ENCODE measurements at places on chromosomes 4 and X.
A peak's percentile ranks its signal among the peaks of the same experiment; 100 is the strongest.

- H3K27me3 ChIP-seq = no peaks in the 10 kb centered on the region
- no peak overlapping the region for H3K4me3 ChIP-seq
- no peaks in the 10 kb centered on the region for H3K4me1 ChIP-seq
- no peaks in the 10 kb centered on the region for H3K36me3 ChIP-seq
These were observed 306.3 kb upstream of the PPARGC1A start for GRCh38 chr4:24195991-24196736.

DNA sequence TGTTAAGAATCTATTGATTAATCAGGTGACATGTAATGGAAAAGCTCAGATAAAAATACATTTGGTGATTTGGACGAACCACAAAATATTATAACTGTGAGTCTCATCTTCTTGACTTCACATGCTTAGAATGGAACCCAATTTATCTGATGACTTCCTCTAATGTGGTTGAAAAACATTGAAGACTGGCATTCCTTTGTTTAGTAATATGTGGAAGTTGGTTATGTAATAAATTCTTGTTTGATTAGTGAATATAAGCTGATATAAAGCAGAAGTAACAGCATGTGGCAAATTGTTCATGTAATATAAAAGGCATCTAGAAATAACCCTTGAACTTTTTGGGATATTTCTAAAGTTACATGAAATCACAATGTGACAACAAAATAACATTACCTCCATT lies 9.7 kb downstream of the GIMD1 start:
- no peak overlapping the region for H3K4me3 ChIP-seq
- H3K4me1 ChIP-seq = peaks cover 1% of the 10 kb centered on the region

- H3K4me3 ChIP-seq = no peak overlapping the region
- DNase-seq = no peak
- no peak overlapping the region for H3K27ac ChIP-seq
- no peaks in the 10 kb centered on the region for H3K4me1 ChIP-seq
These were observed 28.7 kb upstream of the SPP1 start for GRCh38 chr4:87946766-87947165.

GRCh38 chrX:150983521-150984168 lies 510 bp downstream of the HMGB3 start:
- H3K36me3 ChIP-seq = no peaks in the 10 kb centered on the region
- peaks cover 9% of the 10 kb centered on the region for H3K27me3 ChIP-seq
- H3K27ac ChIP-seq = no peak overlapping the region
- H3K4me1 ChIP-seq = peaks cover 7% of the 10 kb centered on the region
- no peak for DNase-seq
- peak overlapping the region; percentile 25 for H3K4me3 ChIP-seq

- no peak overlapping the region for H3K27ac ChIP-seq
- no peaks in the 10 kb centered on the region for H3K27me3 ChIP-seq
- no peak for DNase-seq
These were observed 16.6 kb upstream of the GASK1B start for GRCh38 chr4:158189422-158189821.

- H3K4me3 ChIP-seq = no peak overlapping the region
- H3K4me1 ChIP-seq = peaks cover 26% of the 10 kb centered on the region
- no peak for DNase-seq
- H3K27ac ChIP-seq = no peak overlapping the region
- H3K27me3 ChIP-seq = no peaks in the 10 kb centered on the region
These were observed 4.8 kb downstream of the MSANTD1 start for GRCh38 chr4:3253808-3254207.
